Left colon (tissue), 2 donors: ENCODE measurements at places on chromosomes 6 and 20. TPM values are rescaled to one million over a fixed set of nuclear protein-coding genes. Genes with fewer than 3 reads are reported as not detected.

DNA sequence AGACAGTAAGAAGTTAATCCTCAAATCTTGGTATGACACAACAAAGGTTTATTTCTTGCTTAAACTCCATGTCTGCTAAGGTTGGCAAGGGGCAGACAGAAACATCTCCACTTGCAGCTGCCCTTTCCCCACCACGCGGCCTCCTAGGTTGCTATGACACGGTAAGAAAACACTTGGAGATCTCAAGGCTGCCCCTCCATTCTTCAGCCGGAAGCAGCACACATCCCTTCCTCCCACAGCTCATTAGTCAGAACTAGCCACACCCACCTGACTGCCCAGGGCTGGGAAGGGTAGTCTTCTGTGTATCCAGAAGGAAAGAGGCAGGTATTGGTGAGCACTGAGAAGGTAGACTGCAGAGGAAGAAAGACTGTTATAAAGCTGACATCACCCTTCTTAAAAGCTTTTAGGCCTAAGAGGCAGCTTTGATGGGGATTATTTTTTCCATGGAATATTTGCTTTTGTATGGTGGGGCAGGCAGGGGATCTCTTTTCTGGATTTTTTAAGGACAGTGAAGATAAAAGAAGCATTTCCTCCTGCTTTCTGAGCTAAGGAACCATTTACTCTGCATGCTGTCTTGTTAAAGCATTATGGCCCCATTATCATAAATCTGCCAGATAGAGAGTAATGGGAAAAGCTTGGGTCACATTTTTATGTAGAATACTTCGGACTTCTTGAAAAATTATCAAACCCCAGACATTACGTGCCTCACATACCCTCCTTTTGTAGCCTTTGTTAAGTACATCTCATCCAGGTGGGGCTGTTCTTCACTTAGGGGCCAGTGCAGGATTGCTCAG is 41.6 kb downstream of the MRAP2 start:
- DNase-seq = no peak

DNA sequence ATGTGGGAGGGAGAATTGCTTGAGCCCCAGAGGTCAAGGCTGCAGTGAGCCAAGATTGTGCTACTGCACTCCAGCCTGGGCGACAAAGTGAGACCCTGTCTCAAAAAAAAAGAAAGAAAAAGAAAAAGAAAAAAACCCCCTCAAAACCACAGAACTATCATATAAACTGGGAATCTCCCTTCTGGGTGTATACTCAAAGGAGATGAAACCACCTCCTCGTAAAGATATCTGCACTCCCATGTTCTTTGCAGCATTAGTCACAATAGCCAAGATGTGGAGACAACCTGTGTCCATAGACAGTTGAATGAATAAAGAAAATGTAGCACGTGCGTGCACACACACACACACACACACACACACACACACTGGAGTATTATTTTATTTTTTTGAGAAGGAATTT is 8.5 kb upstream of the AFG1L start:
- no peak for DNase-seq

- DNase-seq = no peak
Measured at GRCh38 chr6:94278146-94278545, 858.8 kb upstream of the EPHA7 start.

Gene TRIM10
- 6.3 TPM for total RNA-seq

DNA sequence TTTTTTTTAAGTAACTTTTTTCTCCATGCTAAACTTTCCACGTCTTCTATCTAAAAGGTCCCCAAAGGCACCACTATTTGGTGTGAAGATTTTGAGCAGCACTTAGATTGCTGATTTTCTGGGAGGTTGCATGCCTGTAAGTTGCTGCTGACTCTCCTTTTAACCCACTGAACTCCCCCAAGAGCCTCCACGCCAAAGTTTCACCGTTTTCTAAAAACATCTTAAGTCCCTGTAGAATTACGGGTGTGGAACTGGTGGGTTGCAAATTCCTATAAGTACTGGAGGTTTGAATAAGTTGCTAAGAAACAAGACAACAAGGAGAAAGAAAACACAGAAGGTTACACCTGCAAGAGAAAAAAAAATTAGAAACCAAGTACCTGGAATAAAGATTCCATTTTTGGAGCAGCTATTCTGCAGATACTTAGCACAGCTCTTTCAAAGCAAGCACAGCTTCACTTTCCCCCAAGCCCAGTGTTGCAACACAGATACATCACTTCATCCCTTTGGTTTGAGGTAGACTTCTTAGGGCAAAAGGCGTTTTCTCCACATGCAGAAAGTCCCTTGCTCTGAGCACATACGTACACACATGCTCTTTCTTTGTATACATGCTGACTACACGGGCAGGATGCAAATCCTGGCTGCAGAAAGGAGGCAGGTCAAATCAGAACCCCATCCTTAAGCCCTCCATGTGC is 5.0 kb downstream of the JAG1 start:
- no peak for DNase-seq

DNA sequence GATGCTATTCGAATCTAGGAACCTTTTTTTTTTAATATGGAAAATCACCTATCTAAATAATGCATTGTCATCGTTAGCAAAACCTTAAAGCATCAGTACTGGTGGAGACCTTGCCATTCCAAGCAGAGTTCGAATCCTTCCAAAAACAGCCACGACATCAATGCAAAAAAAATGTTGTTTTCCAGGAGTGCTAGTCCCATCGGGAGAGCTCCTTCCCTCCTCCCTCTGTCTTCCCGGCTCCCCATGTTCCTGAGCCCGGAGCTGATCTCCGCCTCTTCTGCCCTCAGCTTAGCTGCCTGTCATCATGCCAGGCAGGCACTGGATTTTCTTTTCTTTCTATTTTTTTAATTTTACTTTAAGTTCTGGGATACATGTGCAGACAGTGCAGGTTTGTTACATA is 153.6 kb upstream of the QKI start:
- DNase-seq = no peak
